CD4-positive, alpha-beta T cell treated with Interleukin-4 for 1 hour (primary cell): ENCODE measurements at places on chromosomes 1 and 21.

DNA sequence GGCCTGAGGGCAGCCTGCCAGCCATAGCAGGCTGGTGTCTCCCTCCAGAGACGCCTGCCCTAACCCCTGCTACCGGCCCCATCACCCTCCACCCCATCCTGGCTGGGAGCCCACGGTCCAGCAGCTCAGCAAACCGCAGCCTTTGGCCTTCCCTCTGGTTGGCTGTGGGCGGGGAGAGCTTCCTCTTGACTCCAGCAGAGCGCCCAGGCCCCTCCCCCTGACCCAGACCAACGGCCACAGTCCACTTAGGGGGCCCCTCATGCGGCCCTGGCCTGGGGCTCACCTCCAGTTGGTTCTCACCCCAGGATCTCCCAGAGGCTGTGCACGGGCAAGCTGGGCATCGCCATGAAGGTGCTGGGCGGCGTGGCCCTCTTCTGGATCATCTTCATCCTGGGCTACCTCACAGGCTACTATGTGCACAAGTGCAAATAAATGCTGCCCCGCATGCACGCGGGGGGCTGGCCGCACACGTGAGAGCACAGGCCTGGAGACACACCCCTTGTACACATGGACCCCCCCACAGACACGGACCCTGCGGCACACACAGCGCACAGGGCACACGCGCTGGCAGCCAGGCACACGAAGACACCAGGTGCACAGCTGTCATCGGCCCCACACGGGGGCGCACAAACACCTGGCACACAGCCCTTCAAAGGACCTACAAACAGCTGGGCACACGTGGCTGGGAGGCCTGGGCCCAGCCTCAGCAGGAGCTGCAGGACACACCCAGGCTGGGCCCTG, 3.1 kb downstream of the SMIM1 start:
- DNase-seq = peak; percentile 53

DNA sequence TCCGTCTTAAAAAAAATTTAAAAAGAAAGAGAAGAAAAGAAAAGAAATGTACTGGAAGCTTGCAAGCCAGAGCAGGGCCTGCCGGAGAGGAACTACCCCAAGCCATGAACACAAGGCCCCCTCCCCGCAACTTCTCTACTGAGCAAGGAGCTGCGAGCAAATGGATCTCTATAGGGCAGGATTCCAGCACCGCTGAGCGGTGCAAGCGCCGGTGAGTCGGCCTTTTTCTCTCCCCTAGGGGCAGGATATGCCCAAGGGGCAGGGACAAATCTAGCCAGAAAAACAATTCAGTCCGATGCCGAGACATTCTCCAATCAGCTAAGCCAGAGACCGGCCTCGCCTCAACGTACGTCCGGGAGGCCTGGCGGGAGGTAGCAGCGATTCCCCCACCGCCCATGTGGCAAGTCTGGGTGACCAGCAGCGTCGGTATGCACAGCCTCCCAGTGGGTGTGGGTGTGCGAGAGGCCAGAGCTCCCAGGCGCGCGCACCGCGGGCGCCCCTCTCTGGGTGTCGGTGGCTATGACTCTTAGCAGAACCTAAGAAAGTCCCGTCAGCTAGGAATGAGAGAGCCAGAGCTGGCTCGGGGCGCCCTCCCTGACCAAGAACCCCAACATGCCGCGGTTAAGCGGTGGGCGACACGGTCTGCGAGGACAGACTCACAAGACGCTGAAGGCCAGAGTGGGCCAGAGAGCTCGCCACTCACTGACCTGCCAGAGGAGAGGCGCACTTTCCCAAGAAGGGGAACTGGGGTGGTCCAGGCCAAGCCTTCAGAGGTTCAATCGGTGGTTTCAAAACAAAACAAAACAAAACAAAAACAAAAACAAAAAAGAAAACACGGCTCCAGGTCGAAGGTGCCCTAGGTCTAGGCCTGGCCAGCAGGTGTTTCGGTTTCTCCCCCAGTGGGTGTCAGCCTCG, 1.9 kb downstream of the CSMD2 start:
- no peak for DNase-seq

DNA sequence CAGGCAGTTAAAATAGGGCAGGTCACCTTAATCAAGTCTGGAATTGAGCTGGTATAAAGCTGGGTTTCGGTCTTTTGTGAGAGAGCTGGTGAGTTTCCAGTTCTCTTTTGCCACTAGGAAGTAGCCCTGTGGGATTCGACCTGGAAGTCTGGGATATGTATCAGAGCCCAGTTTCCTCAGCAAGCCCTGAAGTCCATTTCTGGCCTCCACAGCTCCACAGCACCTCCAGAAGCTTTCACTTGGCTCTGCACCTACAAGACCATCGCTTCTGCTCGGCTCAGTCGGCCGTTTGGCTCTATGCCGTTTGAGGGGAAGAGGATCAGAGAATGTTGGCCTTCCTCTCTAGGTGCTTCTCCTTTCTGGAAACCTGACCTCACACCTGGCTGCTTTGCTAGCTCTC, 148.0 kb downstream of the GALNT2 start:
- no peak for DNase-seq

- DNase-seq = no peak
These were observed 11.6 kb downstream of the JMJD4 start for GRCh38 chr1:227723474-227723873.

GRCh38 chr1:5837976-5838653, 154.1 kb downstream of the NPHP4 start:
- no peak for DNase-seq
